ENCODE measurements at places on chromosomes 1 and 21.

DNA sequence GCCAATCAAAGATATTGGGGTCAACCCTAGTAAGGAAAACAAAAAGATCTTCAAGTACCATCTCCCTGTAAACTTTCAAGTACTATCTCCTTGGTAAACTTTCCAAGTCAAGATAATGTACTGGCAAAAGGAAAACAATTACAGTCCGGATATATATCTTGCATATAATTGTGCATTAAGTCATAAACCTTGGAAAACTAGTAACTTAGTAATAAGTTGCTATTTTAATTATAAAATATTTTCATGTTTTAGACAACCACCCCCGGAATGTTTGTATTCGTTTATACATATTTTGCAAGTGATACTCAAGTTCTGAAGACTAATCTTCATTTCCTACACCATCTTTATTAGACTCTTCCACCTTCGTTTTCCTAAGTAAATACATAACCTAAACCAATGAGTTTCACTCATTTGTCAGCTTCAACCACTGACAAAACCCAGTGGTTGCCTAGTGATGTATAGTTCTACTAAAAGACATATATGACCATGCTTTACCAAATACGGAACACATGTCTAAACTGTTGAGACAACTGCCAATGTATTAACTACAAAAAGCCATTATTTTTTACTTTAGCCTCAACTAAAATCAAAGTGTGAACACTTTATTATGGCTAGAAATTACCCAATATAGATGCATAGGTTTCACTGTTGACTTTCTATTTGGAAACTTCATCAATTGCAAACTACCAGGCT, 1.7 kb downstream of the AKT3 start:
- no peaks in the 10 kb centered on the region for H3K27me3 ChIP-seq
- no peak overlapping the region for H3K4me3 ChIP-seq
- no peak overlapping the region for H3K27ac ChIP-seq

- no peak overlapping the region for H3K4me3 ChIP-seq
- no peaks in the 10 kb centered on the region for H3K4me1 ChIP-seq
- H3K27ac ChIP-seq = no peak overlapping the region
- no peaks in the 10 kb centered on the region for H3K27me3 ChIP-seq
- DNase-seq = no peak
Measured at GRCh38 chr1:81455481-81455880, 345.3 kb upstream of the ADGRL2 start.

DNA sequence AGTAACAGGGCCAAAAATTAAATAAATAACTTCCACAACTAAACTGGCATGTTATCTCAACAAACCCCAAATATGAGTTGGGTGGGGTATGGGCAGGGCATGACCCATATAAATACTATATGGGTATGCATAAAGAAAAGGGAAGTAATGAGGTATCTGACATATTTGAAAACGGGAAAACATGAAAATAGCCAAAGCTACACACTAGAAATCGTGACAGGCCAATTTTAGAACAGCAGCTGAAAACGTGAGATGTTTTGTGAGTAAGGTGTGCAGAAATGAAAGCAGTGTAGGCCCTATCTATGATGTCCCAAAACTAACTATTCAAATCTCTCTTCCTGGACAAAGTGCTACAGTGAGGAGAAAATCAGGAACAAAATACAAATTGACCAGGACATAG, 537.9 kb upstream of the NR5A2 start:
- H3K27me3 ChIP-seq = no peaks in the 10 kb centered on the region
- no peak overlapping the region for H3K4me3 ChIP-seq
- no peaks in the 10 kb centered on the region for H3K4me1 ChIP-seq
- no peak overlapping the region for H3K27ac ChIP-seq
- DNase-seq = no peak

DNA sequence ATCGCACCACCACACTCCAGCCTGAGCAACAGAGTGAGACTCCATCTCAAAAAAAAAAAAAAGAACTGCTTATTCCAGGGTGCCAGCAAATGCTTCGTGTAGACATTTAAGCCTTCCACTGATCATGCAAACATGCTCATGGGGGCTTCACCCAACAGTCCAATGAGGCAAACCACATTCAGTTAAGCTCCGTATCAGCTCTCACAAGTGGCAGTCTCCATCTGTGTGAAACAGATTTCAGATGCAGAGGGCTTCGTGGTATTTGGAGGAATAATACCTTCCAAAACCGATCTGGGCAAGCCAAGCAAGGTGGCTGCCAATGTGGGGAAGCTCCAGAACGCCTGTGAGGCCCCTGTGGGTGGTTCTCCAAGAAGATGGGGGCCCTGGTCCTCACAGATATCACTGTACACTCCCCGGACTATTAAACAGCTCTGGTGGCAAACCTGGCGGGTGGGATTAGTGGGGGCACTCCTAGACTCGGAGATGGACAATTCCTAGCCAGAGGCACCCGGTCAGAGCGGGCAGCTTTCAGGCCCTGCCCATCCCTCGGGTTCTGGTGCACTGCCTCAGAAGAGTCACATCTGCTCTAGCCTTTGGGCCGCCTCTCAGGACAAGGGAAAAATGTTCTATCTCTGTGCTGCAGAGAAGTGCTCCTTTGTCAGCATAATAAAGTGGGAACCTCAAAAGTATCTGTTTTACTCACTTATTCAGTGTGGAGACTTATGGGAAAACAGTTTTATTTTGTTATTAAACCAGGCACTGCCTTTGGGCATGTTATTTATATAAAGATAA, 10.2 kb downstream of the CREG1 start:
- peaks cover 44% of the 10 kb centered on the region for H3K36me3 ChIP-seq
- H3K27ac ChIP-seq = no peak overlapping the region
- no peaks in the 10 kb centered on the region for H3K27me3 ChIP-seq
- peaks cover 2% of the 10 kb centered on the region for H3K4me1 ChIP-seq
- DNase-seq = no peak

GRCh38 chr1:232737917-232738316, 67.3 kb upstream of the MAP10 start:
- no peak overlapping the region for H3K27ac ChIP-seq
- DNase-seq = no peak
- H3K36me3 ChIP-seq = no peaks in the 10 kb centered on the region
- no peaks in the 10 kb centered on the region for H3K27me3 ChIP-seq

- peaks cover 6% of the 10 kb centered on the region for H3K27me3 ChIP-seq
- H3K4me1 ChIP-seq = peaks cover 6% of the 10 kb centered on the region
- DNase-seq = peak; percentile 8
- H3K4me3 ChIP-seq = no peak overlapping the region
Measured at GRCh38 chr1:25927521-25928265, 21.5 kb upstream of the STMN1 start.

- no peaks in the 10 kb centered on the region for H3K4me1 ChIP-seq
- no peak overlapping the region for H3K27ac ChIP-seq
- no peaks in the 10 kb centered on the region for H3K27me3 ChIP-seq
- H3K36me3 ChIP-seq = no peaks in the 10 kb centered on the region
- H3K4me3 ChIP-seq = no peak overlapping the region
Measured at GRCh38 chr1:86388777-86389176, 7.3 kb downstream of the ODF2L start.

DNA sequence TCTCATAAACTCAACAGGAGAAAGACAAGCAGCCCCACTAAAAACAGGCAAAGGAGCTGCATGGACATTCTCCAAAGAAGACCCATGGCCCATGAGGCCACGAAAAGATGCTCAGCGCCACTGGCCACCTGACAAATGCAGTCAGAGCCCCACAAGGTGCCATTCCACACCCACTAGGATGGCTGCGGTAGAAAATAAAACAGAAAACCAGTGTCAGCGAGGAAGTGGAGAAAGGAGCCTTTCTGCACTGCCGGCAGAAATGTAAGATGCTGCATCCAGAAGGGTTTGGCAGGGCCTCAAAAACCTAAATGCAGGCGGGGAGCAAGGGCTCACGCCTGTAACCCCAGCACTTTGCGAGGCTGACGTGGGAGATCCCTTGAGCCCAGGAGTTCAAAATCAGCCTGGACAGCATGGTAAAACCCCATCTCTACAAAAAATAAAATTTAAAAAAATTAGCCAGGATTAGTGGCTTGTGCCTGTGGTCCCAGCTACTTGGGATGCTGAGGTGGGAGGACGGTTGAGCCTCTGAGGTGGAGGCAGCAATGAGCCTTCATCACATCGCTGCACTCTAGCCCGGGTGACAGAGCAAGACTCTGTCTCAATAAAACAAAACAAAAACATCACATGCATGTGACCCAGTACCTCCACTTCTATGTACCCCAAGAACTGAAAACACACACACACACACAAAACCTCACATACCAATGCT, 4.2 kb downstream of the WNT9A start:
- peaks cover 49% of the 10 kb centered on the region for H3K4me1 ChIP-seq
- peaks cover 30% of the 10 kb centered on the region for H3K36me3 ChIP-seq
- no peak overlapping the region for H3K4me3 ChIP-seq

DNA sequence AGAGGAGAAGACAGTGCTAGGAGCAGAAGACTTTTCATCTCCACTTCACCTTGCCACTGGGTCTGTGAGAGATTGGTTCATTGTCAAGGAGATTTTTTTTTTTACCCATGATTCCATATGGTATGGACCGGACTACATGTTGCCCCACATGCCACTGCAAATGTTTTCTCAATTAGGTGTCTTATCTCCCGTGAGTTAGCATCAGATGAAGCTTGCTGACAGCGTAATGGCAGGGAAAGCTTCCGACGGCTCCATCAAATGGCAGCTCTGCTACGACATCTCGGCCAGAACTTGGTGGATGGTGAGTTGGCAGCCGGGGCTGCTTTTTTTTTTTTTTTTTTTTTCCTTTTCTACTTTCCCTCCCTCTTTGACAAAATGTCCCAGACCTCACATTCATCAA, 217.2 kb upstream of the NFIA start:
- DNase-seq = no peak
- H3K36me3 ChIP-seq = no peaks in the 10 kb centered on the region
- no peaks in the 10 kb centered on the region for H3K27me3 ChIP-seq
- no peaks in the 10 kb centered on the region for H3K4me1 ChIP-seq

- no peak for DNase-seq
- H3K27ac ChIP-seq = no peak overlapping the region
- H3K27me3 ChIP-seq = peaks cover 21% of the 10 kb centered on the region
- peaks cover 4% of the 10 kb centered on the region for H3K4me1 ChIP-seq
- H3K4me3 ChIP-seq = no peak overlapping the region
- H3K36me3 ChIP-seq = no peaks in the 10 kb centered on the region
Measured at GRCh38 chr1:236471653-236472052, 52.1 kb upstream of the LGALS8 start.

GRCh38 chr1:100979631-100980030, 46.0 kb downstream of the DPH5 start:
- no peaks in the 10 kb centered on the region for H3K36me3 ChIP-seq
- H3K27ac ChIP-seq = no peak overlapping the region
- H3K4me1 ChIP-seq = peaks cover 1% of the 10 kb centered on the region
- DNase-seq = no peak
- H3K4me3 ChIP-seq = no peak overlapping the region

DNA sequence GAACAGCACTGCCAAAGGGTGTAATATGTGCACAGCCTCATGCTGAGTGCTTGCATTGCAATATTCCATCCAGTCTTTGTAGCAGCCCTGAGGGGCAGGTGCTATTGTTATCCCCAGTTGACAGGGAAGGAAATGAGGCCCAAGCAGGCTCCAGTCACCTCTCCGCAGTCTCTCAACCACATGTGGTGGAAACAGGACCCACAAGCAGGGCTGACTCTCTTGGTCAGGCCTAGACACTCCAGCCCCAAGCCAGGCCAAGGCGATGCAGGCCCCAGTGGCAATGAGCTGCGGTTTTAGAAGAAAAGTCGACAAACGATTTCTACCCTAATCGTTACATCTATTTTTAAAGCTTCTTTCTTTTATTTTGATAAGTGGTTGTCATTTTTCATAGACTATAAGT, 52.6 kb upstream of the GADD45A start:
- H3K4me3 ChIP-seq = no peak overlapping the region
- H3K27ac ChIP-seq = no peak overlapping the region
- DNase-seq = no peak

- no peak for DNase-seq
- H3K4me3 ChIP-seq = no peak overlapping the region
- H3K27me3 ChIP-seq = no peaks in the 10 kb centered on the region
- H3K36me3 ChIP-seq = peaks cover 86% of the 10 kb centered on the region
Measured at GRCh38 chr1:9718006-9718680, 66.6 kb downstream of the PIK3CD start.

DNA sequence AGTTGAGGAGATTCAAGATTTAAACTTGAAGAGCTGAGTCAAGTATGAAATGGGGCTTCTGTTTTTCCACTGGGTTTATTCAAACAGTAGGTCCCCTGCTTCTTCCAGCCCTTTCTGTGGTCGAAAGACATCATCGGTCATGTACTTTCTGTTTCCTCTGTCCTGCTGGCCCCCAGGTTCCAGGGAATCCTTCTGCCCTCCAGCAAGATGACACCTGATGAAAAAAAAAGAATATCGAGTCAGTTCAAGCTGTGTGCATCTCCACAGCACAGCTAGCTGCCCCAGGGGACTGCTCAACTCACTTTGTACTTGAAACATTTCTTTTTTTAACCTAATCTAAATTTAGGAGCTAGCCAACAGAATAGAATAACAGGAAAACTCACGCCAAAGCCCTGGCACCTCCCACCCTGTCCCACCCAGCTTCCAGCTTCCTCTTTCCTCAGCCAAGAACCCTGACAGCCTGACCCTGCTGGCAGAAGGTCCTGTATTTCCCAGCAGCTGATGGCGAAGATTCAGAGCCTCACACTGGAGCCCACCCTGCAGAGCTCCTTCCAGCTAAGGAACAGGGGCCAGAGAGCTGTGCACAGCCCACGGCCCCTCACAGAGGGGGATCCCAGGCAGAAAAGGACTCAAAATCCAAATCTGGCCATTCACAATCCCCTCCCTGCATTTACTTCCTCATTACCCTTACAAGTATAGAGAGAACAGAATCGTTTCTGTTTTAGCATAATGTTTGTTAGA, 176.5 kb downstream of the PSMG1 start:
- peaks cover 5% of the 10 kb centered on the region for H3K4me1 ChIP-seq
- H3K4me3 ChIP-seq = no peak overlapping the region
- no peak for DNase-seq
- no peaks in the 10 kb centered on the region for H3K36me3 ChIP-seq
- no peak overlapping the region for H3K27ac ChIP-seq

- H3K27ac ChIP-seq = no peak overlapping the region
- H3K36me3 ChIP-seq = no peaks in the 10 kb centered on the region
- DNase-seq = no peak
- H3K4me3 ChIP-seq = no peak overlapping the region
Measured at GRCh38 chr1:91533361-91534024, 32.8 kb downstream of the CDC7 start.

GRCh38 chr1:18288722-18289121, 181.1 kb downstream of the IGSF21 start:
- no peaks in the 10 kb centered on the region for H3K4me1 ChIP-seq
- no peak overlapping the region for H3K4me3 ChIP-seq
- no peak for DNase-seq
- no peak overlapping the region for H3K27ac ChIP-seq
- H3K27me3 ChIP-seq = peaks cover 83% of the 10 kb centered on the region

Data from mesenchymal stem cell (in vitro differentiated cells and primary cell).